ENCODE measurements at places on chromosomes 2 and 18. TPM values are rescaled to one million over a fixed set of nuclear protein-coding genes. Genes with fewer than 3 reads are reported as not detected.

DNA sequence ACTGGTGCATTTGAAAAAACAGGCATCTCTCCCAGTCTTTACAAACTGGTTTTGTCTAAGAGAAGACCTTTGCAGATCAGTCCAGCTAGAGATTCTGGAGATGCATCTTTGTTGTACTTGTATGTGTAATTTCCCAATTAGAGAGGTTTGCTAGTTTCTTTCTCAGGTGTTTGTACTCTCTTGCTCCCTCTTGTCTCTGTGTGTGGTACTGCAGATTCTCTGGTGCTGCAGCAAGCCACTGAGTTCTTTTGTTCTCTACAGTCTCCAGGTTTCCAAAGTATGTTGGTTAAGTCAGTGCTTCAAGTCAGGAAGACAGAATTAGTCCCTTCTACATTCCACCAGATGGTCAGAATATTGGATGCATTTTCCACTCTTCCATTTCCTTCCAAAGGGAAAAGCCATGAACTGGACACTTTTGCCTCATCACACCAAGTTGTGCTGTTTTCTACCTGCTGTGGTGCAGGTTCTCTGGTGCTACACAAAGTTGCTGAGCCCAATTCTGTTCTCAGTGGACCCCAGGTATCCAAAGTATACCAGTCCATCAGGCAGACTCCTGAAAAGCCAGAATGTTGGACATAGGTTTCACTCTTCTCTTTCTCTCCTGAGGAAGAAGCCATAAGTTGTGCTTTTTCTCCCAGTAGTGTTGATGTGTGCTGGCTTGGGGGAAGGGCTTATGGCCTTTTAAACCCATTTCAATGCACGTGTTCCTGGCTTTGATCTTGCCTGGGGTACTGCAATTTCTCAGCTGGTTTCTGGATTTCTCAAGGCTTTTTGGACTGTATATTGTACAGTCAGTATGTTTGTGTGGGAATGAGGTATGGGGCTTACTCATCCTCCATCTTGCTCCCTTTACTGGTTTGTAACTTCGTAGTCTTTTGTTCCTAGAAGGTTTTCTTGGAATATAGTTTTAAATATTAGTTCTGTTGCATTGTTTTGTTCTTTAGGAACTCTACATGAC, 29.8 kb downstream of the EPC2 start:
- DNase-seq = peak; percentile 58

GRCh38 chr2:25090801-25091200, 48.9 kb downstream of the EFR3B start:
- DNase-seq = no peak

DNA sequence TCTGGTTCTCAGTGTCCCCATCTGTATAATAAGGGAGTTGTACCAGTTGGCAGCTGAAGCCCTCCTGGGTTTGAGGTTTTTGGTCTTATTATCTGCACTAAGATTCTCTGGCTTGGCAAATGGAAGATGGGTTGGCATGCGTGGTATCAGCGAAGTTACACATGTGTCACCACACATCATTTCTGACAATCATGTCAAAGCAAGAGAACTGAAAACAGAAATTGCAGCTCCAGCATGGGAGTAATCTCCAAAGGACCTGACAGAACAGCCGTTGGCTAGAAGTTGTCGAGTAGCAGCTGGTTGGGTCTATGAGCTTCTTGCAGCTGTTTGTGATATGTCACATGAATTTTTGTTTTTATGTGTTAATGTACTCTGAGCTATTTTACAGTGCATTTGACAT, 317.4 kb downstream of the SLC4A3 start:
- no peak for DNase-seq

Gene CHRNA1
- total RNA-seq = not detected

- no peak for DNase-seq
These were observed 85.3 kb downstream of the ZNF407 start for GRCh38 chr18:74682991-74683297.

GRCh38 chr2:88563129-88563528, 64.1 kb downstream of the EIF2AK3 start:
- no peak for DNase-seq

DNA sequence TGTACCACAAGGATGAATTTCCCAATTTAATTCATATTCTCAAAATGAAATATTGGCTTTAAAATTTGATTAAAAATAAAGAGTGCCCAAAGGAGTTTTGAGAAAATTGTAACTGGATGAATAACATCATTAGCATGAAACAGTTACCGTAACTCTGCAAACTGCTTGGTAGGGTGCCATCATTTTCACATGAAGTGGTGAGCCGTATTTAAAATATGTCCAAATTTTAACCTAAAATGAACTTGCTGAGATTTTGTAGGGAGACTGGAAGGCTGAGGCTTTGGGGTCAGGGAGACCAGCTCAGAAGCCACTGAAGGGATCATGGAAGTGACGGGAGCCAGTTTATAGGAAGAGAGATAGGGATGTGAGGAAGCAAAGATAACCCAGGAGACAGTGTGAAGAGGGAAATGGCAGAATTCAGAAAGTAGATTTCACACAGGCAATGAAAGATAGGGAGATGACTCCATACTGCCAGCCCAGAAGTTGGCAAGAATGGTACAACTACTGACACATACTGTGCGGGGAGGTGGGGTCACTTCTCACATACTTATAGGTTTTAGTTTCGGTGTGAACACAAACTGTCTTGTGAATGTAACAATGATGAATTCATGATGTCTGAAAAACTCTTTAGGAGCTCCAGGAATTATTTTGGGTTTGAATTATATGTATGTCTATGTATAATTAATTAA, 53.8 kb downstream of the EFEMP1 start:
- DNase-seq = no peak

GRCh38 chr2:233407771-233408181, 53.5 kb downstream of the DGKD start:
- DNase-seq = no peak

Gene KCNE4
- total RNA-seq = not detected

DNA sequence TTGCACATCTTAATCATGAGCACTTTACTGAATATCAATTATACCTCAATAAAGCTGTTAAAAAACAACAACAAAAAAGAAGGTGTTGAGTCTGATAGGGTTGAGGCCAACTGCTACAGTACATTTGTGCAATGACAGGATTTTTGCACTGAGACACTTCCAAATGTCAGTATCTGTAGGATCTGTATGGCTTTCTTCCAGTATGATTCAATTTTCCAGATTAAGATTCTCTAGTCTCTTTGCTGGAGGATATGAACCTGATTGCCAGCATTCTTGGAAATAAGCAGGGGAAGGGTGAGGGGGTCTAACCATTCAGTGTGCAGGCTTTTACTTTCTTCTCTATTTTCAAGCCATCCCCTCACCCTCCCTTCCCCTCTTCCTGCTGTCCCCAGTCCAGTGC, 85.1 kb downstream of the SEMA4F start:
- DNase-seq = no peak

Gene MYO1B
- 39.2 TPM for total RNA-seq

DNA sequence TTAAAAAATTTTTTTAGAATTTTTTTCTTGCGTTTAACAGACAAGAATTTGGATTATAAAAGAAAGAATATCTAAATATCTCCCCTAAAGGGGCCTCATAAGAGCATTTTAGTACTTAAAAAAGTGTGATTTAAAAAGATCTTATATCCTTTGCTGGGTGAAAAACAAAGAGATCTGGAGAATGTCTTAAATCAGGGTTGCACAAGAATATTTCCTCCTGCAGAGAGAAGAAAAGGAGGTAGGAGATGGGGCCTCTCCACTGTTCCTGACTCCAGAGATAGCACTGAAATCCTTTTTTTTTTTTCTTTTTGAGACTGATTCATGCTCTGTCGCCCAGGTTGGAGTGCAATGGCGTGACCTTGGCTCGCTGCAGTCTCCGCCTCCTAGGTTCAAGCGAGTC, 68.5 kb upstream of the OSR1 start:
- DNase-seq = no peak

Gene DUSP19
- 5.0 TPM for total RNA-seq

Gene RAB6D
- total RNA-seq = not detected

- peak; percentile 28 for DNase-seq
These were observed 226.2 kb upstream of the TNP1 start for GRCh38 chr2:217086038-217086522.

Gene TOGARAM2
- total RNA-seq = 1.2 TPM

DNA sequence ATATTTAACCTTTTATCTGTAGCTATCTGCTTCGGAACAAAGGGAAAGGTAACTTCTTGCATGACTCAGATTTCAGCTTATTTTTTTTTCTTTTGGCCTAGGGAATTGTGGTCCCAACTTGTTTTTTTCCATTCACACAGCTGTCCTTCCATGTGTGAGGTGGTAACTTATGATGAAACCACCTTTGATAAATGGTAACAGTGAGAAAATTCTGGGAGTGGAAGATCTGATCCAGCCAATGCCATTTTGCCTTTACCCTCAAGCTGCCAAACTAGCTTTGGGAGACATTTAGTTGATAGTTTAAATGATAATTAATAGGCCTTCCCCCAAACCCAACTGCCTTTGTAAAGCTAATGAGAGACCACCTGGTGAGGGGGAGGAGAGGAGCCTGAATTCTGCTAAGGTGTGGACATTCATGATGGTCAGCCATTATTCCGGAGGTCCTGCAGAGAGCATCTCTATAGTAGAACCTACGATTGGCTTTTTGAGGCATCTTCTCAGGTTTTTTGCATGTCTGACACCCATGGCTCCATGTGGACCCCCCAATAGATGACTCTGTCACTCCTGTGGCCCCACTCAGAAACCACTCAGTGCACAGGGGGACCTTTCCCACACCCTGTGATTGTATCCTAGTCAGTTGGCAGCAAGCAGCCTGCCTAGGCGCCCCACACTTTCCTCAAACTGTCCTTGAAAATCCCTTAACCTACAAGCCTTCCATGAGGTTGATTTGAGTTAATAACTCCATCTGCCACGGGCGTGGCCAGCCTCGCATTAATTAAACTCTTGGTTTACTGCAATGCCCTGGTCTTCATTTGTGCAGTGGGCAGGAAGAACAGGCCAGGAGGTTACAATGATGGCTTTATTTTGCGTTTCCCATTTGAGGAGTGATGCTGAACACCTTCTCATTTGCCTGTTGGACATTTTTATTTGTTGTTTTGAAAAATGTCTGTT, 263.5 kb upstream of the PXDN start:
- DNase-seq = no peak

DNA sequence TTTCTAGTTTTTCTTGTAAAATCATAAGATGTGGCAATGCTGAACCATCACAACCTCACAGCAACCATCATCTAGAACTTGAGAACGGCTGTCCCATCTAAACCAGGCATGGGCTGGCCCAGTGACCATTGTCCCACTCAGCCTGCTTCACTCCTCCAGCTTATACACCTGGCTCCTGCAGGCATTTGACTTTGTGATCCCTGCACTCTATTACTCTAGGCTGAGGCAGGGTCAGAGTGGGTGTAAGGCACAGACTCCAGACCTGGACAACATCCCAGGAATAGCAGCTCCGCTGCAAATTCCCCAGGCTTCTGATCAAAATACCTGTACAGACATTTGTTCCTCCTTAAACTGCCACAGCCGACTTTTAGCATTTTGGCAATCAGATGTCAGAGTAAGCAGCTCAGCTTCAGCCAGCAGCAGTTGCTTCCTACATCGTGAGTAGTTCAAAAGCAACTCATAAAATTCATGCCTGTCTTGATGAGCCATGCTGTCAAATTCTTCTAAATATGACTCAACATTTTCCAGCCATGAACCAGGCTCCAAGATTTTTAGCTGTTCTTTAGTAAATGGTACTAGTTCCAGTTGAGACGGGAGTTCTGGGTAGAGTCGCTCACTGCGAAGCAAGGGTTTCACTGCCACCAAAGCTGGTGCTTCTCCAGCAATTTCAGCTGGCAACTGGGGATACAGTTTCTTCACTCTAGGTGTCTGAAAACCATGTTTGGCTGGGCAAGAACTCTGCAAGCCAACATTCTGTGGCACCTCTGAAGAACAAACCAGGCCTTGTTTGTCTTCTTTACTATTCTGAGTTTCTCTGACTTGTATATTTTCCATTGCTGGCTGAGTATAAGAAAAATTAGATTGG, 12.8 kb downstream of the EPG5 start:
- no peak for DNase-seq

Gene SPP2
- total RNA-seq = not detected

Gene CD8A
- total RNA-seq = 1.4 TPM

- no peak for DNase-seq
These were observed 187.1 kb downstream of the DYM start for GRCh38 chr18:49273241-49273880.

Gene CELF4
- not detected for total RNA-seq

- peak; percentile 56 for DNase-seq
These were observed 2.1 kb upstream of the SPIRE1 start for GRCh38 chr18:12659904-12660605.

Gene ACTR2
- total RNA-seq = 366 TPM

- DNase-seq = no peak
These were observed 41.6 kb downstream of the LPIN1 start for GRCh38 chr2:11787991-11788390.

DNA sequence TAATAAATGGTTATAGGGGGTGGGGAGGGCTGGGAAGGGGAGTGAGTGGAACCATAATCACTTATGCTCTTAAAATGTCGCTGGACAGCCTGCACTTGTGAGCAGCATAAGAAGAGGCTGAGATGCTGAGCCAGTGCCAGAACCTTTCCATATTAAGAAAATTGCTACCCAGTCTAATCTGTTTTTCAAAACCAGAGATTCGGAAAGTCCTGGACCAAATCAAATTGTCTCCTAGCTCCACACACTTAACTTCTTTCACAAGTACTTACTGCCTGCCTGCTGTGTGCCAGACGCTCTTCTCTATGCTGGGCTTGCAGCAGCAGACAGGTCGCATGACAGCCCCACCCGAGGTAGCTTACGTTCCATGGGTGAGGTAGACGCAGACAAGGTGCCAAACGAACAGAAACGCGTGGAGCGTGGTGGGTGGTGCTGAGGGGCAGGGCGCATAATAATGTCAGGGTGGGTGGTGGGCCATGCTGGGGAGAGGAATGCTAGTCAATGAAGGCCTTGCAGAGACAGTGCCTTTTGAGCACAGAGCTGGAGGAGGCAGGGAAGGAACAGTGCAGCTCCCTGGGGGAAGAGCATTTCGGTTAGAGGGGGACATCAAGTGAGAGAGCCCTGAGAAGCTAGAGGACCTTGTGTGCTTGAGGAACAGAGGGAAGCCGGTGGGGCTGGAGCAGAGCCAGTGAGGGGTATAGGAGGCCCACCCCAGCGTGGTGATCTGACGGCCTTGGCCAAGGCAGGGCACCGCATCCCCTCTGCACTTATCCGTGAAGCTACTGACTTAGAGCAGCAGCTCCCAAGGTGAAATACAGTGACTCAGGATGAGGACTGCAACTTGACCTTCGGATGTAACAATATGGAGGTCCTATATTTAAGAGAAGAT, 123.5 kb upstream of the DAPL1 start:
- DNase-seq = no peak

Gene SATB2
- total RNA-seq = 0.02 TPM

- no peak for DNase-seq
These were observed 90.3 kb downstream of the DHRS9 start for GRCh38 chr2:169159686-169160085.

Gene TEKT4
- total RNA-seq = not detected

Gene ALK
- not detected for total RNA-seq

Gene LOXHD1
- total RNA-seq = not detected

GRCh38 chr2:20551945-20552328, 99.0 kb downstream of the HS1BP3 start:
- no peak for DNase-seq

Gene GALNT13
- not detected for total RNA-seq

DNA sequence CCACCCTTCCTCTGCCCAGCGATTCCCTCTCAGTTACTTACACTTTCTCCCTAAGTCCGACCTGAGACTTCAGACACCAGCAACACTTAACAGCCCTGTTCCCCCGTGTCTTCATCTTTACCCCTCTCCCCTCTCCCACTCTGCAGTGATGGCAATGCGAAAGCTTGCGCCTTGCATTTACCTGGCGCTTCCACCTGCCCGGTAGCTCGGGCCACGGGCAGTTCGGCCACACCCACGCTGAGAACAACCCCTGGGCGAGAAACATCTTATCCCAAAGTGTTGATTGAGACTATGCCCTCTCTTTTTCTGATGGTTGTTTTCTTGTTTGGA, 558 bp downstream of the DNAJC10 start:
- DNase-seq = no peak
